ENCODE measurements at places on chromosomes 7 and 10.
A peak's percentile ranks its signal among the peaks of the same experiment; 100 is the strongest.

GRCh38 chr7:95798401-95798930 lies 26.1 kb downstream of the DYNC1I1 start:
- no peak for DNase-seq

DNA sequence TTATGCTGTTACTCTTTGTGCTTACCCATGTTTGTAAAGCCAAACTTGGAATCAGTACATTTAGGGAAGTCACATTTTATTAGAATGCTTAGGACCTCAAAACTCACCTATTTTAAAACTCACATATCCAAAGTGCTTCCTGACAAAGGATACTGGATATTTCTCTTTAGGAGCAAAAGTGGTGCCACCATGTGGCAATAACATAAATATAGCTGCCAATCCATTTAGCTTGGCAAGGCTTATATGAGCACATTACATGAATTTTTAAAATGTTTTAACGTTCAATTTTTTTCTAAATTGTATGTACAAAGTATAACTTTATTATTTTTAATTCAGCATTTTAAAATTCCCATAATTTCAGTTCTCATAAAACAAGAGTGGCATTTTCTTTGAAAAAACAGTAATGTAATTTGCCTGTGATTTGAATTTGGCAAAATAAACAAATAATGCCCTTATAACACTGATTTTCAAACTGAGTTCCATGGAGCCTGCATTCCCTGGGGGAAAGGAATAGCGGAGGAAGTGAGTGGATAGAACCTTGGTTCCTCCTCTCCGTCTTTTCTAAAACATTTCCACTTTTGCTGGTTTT lies 75.4 kb downstream of the HDAC9 start:
- DNase-seq: peak; percentile 3

DNA sequence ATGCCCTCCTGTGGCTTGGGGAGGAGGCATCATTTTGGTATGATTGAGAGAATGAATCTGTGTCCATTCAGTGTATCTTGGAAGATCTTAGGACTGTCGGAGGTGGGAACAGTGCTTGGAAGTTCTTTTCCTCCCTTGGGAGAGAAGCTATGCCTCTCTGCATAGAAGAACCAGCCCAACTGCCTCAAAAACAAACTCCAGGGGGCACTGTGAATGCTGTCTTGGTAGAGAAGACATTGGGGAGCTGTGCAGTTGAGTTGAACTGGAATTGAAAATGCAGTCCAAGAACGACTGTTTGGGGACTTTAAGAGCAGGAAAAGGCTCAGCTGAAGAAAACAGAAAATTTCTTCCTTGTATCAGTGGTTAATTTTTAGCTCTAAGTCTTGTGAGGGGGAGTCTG lies 4.9 kb upstream of the GJD4 start:
- DNase-seq: no peak

DNA sequence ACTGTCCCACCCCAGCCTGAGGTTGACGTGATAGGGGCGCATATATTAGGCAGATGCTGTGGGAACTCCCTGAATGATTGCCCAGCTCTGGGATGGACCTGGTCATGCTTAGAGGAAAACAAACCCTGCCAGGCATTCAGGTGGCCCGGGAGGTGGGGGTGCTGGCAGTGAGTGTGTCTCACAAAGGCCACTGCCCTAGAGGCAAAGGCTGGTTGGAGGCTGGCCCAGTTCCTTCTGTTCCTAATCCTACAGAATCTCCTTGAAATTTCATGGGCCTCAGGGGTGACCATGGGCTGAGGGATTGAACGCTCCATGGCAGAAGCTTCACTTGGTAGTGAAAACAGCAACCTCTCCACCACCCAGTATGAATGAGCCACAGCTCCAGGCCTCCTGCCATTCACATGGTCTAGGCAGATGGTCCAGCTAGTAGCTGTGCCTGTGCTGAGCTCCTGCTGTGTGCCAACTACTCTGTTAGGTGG lies 25.6 kb downstream of the ADRA2A start:
- no peak for DNase-seq

GRCh38 chr7:12028508-12028907 lies 182.6 kb upstream of the TMEM106B start:
- no peak for DNase-seq

Measured in A549 (cell line).